ENCODE measurements at places on chromosomes 3 and 15.

- no peak overlapping the region for H3K27ac ChIP-seq
- H3K27me3 ChIP-seq = no peaks in the 10 kb centered on the region
- no peak for DNase-seq
- no peaks in the 10 kb centered on the region for H3K4me1 ChIP-seq
- H3K36me3 ChIP-seq = no peaks in the 10 kb centered on the region
- H3K4me3 ChIP-seq = no peak overlapping the region
Observed at GRCh38 chr3:165669504-165669903, 167.7 kb downstream of the BCHE start.

DNA sequence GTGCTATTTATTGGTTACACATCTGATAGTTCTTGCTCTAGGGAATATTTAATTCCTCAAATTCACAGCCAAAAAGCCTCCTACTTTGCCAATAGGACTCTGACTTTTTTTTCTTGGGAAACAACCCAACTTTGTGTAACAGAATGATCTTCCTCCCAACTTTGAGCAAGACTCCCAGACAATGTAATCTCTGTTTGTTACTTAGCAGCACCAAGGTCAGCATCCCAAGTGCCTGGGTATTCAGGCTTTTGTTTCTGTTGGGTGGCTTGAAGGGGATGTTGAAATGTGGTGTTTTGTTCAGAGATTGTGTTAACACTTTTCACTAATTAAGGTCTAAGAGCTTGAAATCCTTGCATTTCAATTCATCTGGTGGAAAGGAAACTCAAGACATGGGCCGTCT lies 115.8 kb downstream of the ADAMTS9 start:
- no peaks in the 10 kb centered on the region for H3K27me3 ChIP-seq
- no peaks in the 10 kb centered on the region for H3K4me1 ChIP-seq
- DNase-seq = no peak
- no peak overlapping the region for H3K4me3 ChIP-seq
- H3K36me3 ChIP-seq = no peaks in the 10 kb centered on the region
- no peak overlapping the region for H3K27ac ChIP-seq

DNA sequence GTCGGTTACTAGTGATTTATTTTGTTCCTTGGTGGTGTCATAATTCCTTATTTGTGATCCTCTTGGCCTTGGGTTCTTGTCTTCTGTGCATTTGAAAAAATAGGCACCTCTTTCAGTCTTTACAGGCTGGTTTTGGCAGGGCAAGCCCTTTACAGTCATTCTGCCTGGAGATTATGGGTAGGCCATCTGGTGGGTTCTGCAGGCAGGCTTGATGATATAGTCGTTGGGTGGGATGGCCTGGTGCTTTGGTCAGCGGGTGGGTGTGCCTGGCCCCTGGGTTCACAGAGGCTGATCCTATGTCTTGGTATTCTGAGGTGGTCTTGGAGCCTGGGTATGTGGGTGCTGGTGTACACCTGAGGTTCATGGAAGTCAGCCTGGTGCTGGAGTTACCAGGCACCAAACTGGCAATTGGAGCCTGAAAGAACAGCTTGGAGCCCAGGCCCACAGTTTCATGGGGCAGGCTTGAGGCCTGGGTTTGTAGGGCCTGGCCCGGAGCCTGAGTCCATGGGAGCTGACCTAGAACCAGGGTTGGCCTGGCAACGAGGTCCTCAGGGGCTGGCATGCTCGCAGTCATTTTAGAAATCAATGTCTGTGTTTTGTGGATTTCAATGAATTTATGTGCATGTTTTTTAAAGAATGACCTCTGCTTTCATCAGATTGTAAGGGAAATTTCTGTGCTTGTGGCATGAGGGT lies 63.3 kb downstream of the DOCK3 start:
- H3K27ac ChIP-seq = no peak overlapping the region
- H3K36me3 ChIP-seq = no peaks in the 10 kb centered on the region
- DNase-seq = no peak
- H3K4me1 ChIP-seq = no peaks in the 10 kb centered on the region
- H3K4me3 ChIP-seq = no peak overlapping the region
- no peaks in the 10 kb centered on the region for H3K27me3 ChIP-seq

DNA sequence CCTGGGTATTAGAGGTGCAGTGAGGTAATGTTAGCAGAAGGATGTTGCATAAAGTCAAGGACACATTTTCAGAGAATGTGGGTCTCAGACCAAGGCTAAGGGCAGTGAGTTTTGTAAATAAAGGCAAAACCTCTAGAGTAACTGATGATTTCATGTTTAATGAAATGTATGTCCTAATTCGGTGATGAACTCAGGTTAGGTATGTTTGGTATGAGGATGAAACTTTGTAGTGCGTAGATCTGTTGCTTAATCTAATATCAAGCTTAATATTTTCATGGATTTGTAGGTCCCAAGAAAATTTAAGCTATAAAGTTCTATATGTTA lies 3.6 kb downstream of the USP50 start:
- DNase-seq = no peak
- no peak overlapping the region for H3K27ac ChIP-seq
- H3K36me3 ChIP-seq = no peaks in the 10 kb centered on the region
- H3K4me3 ChIP-seq = no peak overlapping the region
- peaks cover 3% of the 10 kb centered on the region for H3K4me1 ChIP-seq
- no peaks in the 10 kb centered on the region for H3K27me3 ChIP-seq

- no peak overlapping the region for H3K4me3 ChIP-seq
- H3K27ac ChIP-seq = no peak overlapping the region
- peak; percentile 3 for DNase-seq
Observed at GRCh38 chr3:1183320-1184048, 90.7 kb downstream of the CNTN6 start.

GRCh38 chr15:57609805-57610529 lies 18.3 kb downstream of the MYZAP start:
- peak overlapping the region; percentile 96 for H3K27ac ChIP-seq
- H3K27me3 ChIP-seq = no peaks in the 10 kb centered on the region
- H3K4me3 ChIP-seq = no peak overlapping the region
- H3K36me3 ChIP-seq = no peaks in the 10 kb centered on the region

GRCh38 chr15:100107606-100108225 lies 234.1 kb downstream of the ADAMTS17 start:
- H3K36me3 ChIP-seq = no peaks in the 10 kb centered on the region
- DNase-seq = no peak
- no peak overlapping the region for H3K27ac ChIP-seq
- H3K27me3 ChIP-seq = no peaks in the 10 kb centered on the region
- peaks cover 8% of the 10 kb centered on the region for H3K4me1 ChIP-seq

GRCh38 chr3:188899881-188900280 lies 271.9 kb upstream of the TPRG1 start:
- no peaks in the 10 kb centered on the region for H3K27me3 ChIP-seq
- H3K36me3 ChIP-seq = no peaks in the 10 kb centered on the region
- H3K4me3 ChIP-seq = no peak overlapping the region
- H3K4me1 ChIP-seq = no peaks in the 10 kb centered on the region
- no peak overlapping the region for H3K27ac ChIP-seq

- no peak overlapping the region for H3K27ac ChIP-seq
- no peak overlapping the region for H3K4me3 ChIP-seq
- H3K27me3 ChIP-seq = peaks cover 6% of the 10 kb centered on the region
- DNase-seq = no peak
Observed at GRCh38 chr15:77624868-77625267, 7.8 kb downstream of the LINGO1 start.

DNA sequence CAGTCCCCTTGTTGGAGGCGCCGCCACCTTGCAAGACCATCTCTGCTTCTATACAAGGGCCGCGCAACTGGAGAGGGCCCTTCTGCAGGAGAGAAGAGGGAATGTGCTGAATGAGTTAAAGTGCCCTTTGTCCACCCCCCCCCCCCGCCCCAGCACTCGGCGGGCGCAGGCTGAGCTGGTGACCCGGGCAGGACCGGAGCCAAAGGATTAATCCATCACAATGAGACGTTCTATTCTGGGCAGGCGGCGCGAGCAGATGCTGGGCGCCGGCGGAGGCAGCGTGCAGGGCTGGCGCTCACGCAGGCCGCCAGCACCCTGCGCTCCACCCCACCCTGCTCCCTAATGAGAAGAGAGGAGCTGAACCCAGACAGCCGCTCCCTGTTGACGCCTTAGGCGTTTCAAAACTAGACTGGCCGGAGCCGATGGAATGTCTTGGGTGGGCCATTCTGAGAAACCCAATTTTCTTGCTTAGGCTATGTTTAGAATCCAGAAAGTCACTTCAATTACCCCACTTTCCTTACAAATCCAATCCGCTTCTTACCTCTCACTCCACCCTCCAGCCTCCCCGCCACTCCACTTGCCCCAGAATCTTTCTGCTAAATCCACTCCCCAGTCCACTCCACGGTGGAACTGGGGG lies 32.9 kb downstream of the GJD2 start:
- peak; percentile 52 for DNase-seq
- peaks cover 18% of the 10 kb centered on the region for H3K27me3 ChIP-seq
- H3K27ac ChIP-seq = peak overlapping the region; percentile 56
- peaks cover 14% of the 10 kb centered on the region for H3K4me1 ChIP-seq

DNA sequence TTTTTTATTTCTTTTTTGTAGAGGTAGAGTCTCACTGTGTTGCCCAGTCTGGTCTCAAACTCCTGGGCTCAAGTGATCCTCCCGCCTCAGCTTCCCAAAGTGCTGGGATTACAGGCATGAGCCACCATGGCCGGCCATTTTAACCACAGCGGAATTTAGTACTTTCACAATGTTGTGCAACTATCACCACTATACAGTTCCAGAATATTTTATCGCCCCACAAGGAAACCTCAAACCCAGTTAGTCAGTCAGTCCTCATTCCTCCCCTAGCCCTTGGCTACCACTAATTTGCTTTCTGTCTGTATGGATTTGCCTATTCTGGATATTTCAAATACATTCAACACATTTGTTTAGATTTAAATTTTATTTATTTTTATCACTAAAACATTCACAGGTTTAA lies 15.5 kb upstream of the HOMER2 start:
- no peaks in the 10 kb centered on the region for H3K27me3 ChIP-seq
- H3K27ac ChIP-seq = no peak overlapping the region
- no peaks in the 10 kb centered on the region for H3K4me1 ChIP-seq
- H3K4me3 ChIP-seq = no peak overlapping the region

GRCh38 chr3:141000027-141000663 lies 51.0 kb upstream of the SPSB4 start:
- peak; percentile 78 for DNase-seq
- H3K27ac ChIP-seq = peak overlapping the region; percentile 63
- H3K4me1 ChIP-seq = no peaks in the 10 kb centered on the region
- no peaks in the 10 kb centered on the region for H3K27me3 ChIP-seq
- H3K36me3 ChIP-seq = no peaks in the 10 kb centered on the region
- no peak overlapping the region for H3K4me3 ChIP-seq

- H3K27ac ChIP-seq = no peak overlapping the region
- H3K4me3 ChIP-seq = no peak overlapping the region
- no peaks in the 10 kb centered on the region for H3K4me1 ChIP-seq
- H3K27me3 ChIP-seq = no peaks in the 10 kb centered on the region
- no peak for DNase-seq
Observed at GRCh38 chr3:133521946-133522345, 51.5 kb upstream of the CDV3 start.

- DNase-seq = no peak
- peak overlapping the region; percentile 11 for H3K27ac ChIP-seq
- H3K27me3 ChIP-seq = no peaks in the 10 kb centered on the region
Observed at GRCh38 chr3:171804618-171805389, 5.5 kb downstream of the PLD1 start.

- H3K27me3 ChIP-seq = peaks cover 18% of the 10 kb centered on the region
- H3K27ac ChIP-seq = no peak overlapping the region
- H3K4me1 ChIP-seq = no peaks in the 10 kb centered on the region
- DNase-seq = peak; percentile 68
- H3K36me3 ChIP-seq = no peaks in the 10 kb centered on the region
- no peak overlapping the region for H3K4me3 ChIP-seq
Observed at GRCh38 chr15:76057332-76058000, 2.3 kb upstream of the TMEM266 start.

DNA sequence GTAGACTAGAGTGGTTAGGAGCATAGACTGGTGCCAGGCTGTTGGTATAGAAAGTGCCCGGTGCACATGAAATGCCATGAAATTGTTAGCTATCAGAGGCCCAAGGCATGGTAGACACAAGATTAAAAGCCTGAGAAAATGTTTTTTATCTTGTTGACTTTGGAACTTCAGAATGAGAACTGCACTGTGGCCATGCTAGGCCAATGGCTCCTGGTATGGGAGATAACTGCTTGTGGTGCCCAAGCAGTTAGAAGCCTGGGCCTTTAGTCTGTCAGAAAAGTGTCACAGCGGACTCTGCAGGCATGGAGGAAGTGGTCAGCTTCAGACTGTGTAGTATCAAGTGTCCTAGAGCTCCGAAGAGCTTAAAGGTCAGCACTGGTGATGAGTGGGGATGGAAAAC lies 11.9 kb downstream of the FYCO1 start:
- no peaks in the 10 kb centered on the region for H3K27me3 ChIP-seq
- no peak for DNase-seq
- H3K4me3 ChIP-seq = no peak overlapping the region
- peaks cover 52% of the 10 kb centered on the region for H3K4me1 ChIP-seq
- H3K27ac ChIP-seq = peak overlapping the region; percentile 95
- peaks cover 6% of the 10 kb centered on the region for H3K36me3 ChIP-seq
